ENCODE measurements at places on chromosomes 5 and 9.

DNA sequence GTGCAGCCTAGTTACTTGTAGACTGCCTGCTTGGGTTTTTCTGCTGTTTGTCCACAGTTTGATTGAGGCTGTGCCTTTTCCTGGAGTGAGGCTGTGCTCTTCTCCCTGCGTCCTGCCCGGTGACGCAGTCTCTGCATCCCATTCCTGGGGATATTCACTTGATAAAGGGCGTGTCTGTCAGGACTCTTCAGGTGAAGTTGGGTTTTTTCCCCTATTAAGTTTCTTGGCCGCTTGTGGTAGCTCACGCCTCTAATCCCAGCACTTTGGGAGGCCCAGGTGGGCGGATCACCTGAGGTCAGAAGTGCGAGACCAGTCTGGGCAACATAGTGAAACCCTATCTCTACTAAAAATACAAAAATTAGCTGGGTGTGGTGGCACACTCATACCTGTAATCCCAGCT is 50.0 kb upstream of the SUSD3 start:
- DNase-seq = no peak

GRCh38 chr5:111004291-111004690 is 67.2 kb upstream of the TSLP start:
- no peak for DNase-seq

- DNase-seq = no peak
These were observed 164.5 kb upstream of the NFIB start for GRCh38 chr9:14478175-14479162.

DNA sequence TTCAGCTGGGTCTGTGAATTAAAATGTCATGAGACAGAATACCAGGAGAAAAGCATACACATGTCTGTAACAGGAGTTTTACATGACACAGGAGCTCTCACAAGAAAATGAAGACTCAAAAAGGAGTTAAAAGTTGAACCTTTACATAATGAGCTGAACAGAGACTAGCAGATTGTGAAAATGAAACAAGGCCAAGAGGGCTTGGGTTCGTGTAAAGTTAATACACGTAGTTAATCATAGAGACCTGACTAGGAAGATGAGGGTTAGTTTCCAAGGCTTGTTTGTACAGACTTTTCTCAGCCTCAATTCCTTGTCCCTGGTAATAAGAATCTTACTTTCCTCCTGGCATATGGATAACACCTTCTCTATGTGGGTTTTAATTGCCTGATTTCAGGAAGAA is 1294.0 kb downstream of the MAT2B start:
- no peak for DNase-seq

DNA sequence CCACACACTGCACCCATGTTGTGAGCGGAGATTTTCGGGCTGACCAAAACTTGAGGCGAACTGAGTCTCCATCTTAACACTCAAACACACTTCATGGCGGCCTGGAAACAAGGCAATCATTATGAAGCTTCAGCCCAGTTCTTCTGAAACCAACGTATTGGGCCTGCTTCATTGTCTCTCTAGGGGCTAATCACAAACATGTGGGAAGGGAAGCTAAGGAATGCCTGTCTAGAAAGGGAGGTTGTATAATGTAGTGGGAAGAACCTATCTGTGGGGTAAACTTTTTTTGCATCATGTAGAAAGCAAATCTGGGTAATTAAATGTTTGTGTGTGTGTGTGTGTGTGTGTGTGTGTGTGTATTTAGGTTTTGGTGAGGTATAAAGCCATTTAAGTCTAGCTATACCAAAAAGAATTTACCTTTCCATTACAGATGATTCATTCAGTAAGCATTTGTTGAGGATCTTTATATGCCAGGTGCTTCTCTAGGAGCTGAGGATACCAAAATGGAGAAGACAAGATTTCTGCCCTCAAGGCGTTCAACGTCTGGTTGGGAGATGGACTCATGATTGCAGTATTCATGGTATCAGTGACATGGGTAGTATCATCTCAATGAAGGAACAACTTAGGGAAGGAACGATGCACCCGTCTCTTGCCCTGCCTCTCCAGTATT is 29.4 kb downstream of the SLC1A3 start:
- DNase-seq = no peak

DNA sequence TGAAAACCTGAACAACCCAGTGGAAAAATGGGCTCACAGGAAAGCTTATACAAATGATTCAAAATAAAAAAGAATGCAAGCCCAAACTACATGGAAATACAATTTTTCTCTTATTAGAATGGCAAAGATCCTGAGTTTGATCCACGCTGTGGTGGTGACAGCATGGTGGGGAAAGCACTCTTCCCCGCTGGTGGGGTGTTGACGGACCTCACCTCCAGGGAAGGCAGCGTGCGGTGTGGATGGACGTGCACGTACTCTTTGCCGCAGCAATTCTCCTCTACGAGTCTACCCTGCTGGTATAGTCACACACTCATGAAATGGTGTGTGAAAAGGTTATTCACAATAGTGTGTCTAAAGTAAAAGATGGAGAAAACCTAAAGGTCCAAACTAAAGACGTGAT is 5.9 kb upstream of the ZFP62 start:
- DNase-seq = no peak

GRCh38 chr5:110053205-110053604 is 363.5 kb downstream of the MAN2A1 start:
- DNase-seq = no peak
